ENCODE measurements at places on chromosomes 12 and 14.

DNA sequence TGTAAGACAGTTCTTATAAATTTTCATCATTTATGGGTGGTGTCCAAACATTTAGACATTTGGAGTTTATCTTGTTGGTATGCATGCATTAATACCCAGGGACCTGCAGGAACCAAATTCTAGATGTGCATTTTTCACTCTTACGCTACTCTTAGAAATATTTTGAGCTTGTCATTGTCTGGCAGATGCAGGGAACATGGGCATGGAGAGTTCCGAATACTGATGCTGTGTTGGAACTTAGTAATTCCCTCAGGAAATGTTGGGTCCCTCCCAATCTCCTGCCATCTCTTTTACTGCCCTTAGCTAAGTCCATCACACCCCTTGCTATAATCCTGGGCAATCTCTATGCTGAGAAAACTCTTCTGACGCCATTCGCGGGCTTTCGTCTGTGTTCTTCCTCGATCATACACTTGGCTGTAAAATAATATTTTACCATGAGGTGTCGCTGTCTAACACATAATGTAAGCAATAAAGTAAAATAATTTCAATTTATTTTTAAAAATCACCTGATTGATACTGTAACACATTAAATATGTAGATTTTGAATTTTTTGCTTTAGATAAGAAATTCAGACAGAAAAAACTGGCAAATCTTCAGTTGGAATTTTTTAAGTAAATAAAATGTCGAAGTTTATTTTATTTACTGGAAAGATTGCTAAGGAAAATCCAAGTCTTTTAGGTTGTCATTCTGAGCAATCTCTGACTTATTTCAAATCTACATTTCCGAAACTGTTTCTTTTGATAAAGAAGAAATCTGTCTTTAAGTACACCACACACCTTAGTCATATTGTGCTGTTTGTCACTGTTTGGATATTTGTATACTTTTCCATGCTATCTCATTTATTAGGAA lies 304.1 kb upstream of the SSTR1 start:
- peak; percentile 27 for DNase-seq

DNA sequence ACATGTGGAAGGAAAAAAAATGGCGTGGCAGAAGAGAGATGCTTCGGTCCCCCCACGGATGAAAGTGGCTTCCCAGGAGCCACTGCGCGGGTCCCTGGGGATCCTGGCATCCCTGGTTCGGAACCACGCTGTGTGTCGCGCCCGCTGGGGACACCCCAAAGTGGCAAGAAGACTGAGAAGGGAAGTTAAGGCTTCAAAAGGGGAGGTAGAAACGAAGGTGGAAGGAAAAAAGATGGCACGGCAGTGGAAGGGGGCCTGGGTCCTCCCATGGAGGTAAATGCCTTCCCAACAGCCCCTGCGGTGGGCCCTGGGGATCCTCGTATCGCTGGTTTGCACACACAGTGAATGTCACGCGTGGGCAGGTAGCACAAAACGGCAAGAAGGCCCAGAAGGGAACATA lies 281.7 kb downstream of the ALG10 start:
- DNase-seq = no peak

DNA sequence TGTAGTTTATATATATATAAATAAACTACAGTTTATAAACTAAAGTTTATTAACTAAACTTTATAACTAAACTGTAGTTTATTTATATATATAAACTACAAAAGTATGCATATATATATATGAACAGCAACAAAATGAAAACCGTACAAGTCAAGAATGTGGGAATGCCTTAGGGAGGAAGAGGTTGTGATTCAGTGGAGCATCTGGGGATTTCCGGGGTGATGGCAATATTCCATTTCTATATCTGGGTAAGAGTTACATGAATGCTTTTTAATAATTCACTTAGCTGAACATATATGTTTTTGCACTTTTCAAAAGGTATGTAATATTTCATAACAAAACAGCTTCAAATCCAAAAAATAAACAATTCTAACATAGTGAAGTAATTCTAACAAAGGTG lies 30.1 kb upstream of the CAND1 start:
- DNase-seq = no peak

GRCh38 chr14:72892103-72892878 lies 1.6 kb downstream of the DPF3 start:
- DNase-seq = no peak

DNA sequence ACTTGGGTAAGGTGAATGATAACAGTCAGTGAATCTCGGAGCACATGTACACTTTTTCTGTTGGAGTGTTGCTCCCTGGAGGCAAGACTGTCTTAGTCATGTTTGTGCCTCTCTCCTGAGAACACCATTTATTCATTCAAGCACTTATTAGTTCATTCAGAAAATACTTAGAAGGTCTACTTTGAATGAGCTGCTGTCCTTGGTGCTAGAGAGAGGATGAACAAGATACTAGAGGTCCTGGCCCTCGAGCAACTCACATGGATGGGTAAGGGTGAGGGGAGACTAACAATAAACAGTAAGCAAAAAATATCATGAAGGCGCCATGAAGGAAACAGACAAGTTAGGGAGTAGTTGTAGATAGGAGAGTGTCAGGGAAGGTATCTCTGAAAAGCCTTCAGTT lies 17.1 kb upstream of the SAMD4A start:
- no peak for DNase-seq

GRCh38 chr12:123266679-123267277 lies 4.9 kb downstream of the CDK2AP1 start:
- no peak for DNase-seq

DNA sequence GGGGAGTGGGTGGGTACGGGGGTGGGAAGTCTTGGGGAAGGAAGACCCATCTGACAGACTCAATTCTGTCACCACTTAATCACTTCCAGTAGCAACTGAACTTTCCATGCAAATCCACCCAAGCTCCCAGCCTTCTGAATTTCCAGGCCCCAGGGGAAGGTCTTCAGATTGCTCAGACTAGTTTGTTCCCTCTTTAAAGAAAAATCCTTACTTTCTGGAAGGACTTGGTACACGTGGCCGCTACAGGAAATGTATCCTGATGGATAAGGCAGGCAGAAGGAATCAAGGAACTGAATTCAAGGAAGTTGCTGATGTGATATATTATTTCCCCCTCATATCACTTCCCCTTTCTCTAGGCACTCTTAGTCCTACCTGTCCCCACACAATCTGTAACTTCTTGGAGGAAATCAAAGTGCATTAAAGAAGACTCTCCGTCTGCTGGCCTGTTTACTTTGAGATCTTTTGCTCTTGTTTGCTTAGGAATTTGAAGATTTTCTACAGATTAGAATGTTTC lies 6.4 kb downstream of the NFKBIA start:
- DNase-seq = no peak

DNA sequence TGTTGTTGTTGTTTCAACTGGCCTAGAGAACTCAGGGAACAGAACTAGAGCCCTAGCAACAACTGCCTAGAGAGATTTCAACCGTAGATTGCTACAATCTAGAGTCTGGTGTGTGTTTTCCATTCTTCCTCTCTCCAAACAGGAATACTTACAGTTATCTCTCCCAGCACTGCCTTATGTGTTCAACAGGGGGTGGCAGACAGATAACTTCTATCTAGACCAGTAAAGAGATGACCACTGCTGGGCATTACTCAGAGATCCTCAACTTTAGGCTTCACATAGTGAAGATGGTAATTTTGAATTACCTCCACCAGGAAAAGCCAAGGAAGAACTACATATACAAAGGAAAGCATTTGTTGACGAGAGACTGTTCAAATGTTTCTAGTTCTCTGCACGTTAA lies 4.8 kb downstream of the TXNDC16 start:
- DNase-seq = no peak

DNA sequence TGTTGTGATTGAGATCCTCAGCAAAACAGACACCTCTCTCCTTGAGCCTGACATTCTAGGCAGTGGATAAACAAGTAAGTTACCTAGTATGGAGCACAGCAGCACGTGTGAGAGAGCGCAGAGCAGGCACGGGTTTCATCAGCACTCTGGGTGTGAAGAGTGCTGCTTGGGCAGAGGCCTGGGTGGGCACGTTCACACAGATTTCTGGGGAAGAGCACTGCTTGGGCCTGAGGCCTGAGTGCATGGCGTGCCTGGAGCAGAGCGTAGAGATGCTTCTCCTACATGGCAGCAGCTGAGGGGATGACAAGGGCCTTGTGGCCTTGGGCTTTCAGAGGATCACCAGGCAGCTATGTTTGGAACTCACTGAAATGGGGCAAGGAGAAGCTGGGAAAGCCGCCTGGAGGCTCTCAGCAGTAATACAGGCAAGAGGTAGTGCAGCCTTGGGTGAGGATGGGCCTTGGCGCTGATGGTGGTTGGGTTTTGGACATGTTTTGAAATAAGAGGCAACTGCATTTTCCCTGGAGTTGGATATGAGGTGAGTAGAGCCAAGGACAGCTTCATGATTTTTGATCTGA lies 17.6 kb downstream of the CKB start:
- no peak for DNase-seq

DNA sequence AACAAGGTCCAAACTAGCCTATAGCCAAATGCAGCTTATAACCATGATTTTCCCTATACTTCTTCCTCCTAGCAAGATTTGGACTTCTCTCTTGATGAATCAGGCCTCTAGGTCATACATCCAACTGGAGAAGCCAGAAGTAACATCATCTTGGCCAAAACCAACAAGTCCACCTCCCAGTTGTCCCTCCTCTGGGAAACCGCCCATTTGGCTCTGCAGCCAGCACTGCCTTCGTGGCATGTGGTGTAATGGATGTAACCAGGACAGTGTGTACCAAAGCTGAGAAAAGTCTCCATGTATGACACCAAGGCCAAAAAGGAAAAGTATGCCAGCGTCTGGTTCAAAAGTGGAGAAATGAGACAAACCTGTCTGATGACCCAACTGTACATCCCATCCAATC lies 59.3 kb upstream of the VASH1 start:
- DNase-seq = no peak

- no peak for DNase-seq
These were observed 1.8 kb downstream of the SPRING1 start for GRCh38 chr12:116735951-116736599.

Measured in glomerular endothelial cell (primary cell).